Stimulated activated CD8-positive, alpha-beta memory T cell treated with anti-CD3 and anti-CD28 coated beads, Interleukin-12 subunit alpha, Interleukin-12 subunit beta, amount 100 ng/mL, for 4 hours (primary cell): ENCODE measurements at places on chromosomes 4 and X.

GRCh38 chrX:116806288-116806802 is 343.6 kb upstream of the CT83 start:
- no peak for DNase-seq

GRCh38 chr4:181046809-181047208 is 1196.4 kb upstream of the TENM3 start:
- no peak for DNase-seq

- no peak for DNase-seq
These were observed 66.1 kb downstream of the PHKA2 start for GRCh38 chrX:18917831-18918230.

- DNase-seq = no peak
These were observed 665.2 kb downstream of the GRID2 start for GRCh38 chr4:92968996-92969395.

DNA sequence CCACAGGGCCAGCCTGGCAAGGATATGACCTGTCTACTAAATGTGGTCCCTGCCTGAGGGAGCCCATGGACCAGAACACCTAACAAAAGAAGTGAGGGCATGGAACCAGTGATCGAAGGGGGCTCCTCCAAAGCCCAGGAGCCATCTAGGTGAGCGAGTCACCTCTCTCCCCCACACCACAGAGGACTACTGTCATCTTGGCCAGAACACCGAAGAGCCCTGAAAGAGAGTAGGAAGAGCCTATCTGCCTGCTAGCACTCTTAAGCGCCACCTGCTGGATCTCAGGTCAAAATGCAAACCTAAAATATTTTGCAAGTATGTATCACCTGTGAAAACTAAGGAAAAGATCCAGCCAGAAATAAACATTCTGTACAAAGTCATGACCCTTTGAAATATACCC is 137.9 kb upstream of the ZXDB start:
- no peak for DNase-seq

GRCh38 chrX:48509619-48510018 is 827 bp downstream of the PORCN start:
- no peak for DNase-seq

DNA sequence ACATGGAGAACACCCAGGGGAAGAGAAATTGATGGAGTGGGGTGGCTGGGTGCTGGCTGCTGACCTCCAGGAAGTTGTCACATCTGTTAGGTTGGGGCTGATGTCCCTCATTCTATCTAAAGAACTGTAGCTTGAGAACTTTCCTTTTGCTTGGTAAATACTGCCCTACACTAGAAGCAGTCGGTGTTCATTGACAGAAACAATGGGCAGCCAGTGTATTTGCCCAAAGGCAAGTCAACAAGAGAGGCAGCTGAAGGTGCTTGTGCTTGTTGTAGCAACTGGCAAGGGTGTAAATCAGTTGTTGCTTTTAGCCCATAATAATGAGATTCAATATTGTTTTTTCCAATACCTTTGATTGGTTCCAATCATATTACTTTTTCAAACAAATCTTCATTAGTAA is 956 bp downstream of the TMEM154 start:
- no peak for DNase-seq

- no peak for DNase-seq
These were observed 1238.9 kb downstream of the ADGRL3 start for GRCh38 chr4:62439051-62439450.

GRCh38 chr4:187606581-187606980 is 389.0 kb upstream of the ZFP42 start:
- no peak for DNase-seq

- DNase-seq = no peak
These were observed 197.8 kb downstream of the MAB21L2 start for GRCh38 chr4:150779707-150780106.

- no peak for DNase-seq
These were observed 27.4 kb upstream of the CLDN24 start for GRCh38 chr4:183349673-183350072.

DNA sequence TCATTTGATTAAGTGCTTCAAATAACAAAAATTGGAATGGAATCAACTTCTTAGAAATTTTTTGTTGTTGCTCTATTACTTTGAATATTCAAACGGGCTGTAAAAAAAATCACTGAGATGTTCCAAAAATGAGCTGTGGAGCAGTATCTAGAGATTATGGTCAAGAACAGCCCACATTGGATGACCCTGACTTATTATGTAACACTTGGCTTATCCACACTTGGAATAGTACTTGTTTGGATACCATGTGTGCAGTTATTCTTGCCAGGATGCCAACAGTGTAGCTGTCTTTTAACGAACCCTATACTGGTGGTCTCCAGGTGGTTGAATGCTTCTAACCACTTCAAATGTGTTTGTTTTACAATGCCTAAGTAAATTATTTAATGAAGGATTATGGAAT is 64.9 kb upstream of the CAMK2D start:
- no peak for DNase-seq
